ENCODE measurements at places on chromosomes 1 and 21.

- DNase-seq, result no peak
Observed at GRCh38 chr1:226826479-226827261, 43.7 kb upstream of the PSEN2 start.

DNA sequence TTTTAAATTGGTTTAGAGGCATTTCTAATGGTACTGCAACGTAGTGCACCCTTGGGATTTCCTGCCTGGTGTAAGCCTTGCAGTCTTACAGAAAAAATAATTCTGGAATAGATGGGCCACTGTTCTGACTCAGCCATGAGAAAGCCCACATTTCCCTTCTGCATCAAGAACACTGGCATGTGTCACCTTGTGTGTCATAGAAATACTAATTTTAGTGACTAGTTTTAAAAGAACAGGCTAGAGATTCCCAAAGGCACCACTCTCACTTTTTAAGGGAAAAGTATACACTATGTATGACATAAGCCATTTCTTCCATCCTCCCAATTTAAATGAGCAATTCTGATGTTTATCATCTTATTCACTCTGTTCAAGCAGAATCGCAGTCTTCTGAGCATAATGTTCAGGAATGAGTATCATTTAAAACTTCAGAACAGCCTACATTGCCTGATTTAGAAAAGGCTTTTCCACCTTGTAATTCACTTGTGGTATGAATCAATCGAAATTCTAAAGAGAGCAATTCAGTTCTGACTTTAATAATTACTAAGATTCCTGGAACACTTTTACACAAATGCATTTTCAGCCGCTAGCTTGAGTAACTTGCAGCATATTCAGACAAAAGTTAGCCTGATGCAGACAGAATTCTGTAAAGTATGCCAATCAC, 18.8 kb downstream of the RGS13 start:
- no peak for DNase-seq

DNA sequence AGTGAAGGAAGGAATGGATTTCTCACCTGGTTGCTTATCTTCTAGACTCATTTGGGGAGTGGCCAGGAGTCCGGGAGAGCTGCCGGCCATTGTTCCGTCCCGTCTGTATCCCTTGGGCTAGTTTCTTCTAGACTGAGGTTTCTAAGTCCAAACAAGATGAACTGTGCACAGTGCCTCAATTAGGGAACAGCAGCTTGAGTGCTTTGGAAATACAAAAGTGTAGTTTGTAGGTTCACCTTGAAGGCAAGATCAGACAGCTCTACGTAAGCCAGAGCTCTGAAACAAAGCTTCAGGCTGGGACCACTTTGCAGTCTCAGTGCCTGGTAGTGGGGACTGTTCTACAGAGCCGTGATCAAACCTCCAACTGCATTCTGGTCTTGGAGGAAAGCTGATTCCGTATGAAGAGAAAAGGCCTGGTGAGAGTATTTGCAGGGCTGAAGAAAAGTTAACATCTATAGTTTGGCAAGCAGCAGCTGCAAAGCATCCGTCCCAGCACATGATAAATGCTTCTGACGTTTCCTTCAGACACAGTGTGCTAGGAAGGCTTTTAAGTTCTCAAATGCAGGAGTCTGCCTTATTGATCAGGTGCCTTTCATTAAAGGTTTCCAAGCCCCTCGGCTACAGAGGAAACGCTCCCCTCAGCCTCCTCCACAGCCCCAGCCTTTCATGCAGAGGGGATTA, 432.8 kb downstream of the KIF26B start:
- no peak for DNase-seq

DNA sequence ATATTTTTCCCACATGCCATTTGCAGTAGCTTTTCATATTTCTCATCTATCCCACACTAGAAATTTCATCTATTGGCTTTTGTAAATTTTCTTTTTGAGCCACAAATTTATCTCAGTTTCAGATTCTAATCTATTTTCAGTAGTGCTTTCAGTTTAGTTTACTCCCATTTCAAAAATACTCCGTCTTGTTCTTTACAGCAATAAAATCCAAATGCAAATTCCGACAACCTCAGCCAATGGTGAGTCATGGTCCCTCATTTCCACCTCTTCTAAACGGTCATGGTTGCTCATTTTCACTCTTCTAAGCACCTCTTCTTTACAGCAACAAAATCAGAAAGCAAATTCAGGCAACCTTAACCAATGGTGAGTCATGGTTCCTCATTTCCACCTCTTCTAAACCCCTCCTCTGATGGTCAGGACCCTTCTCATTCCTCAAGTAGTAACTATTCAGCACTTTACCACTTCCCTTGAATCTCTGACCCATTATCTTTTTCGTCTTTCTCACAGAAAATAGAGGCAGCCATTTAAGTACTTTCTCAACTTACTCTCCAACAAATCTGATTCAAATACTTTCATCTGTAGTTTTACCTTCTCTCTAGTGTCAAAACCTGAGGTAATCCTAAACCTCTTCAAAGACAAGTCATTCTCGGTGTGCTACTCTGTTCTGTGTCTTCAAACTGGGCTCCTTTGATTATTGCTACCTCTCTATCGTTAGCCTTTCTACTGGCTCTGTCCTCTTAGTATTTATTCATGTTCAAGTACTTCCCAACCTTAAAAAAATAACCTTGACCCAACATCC, 34.4 kb downstream of the C21orf91 start:
- no peak for DNase-seq

DNA sequence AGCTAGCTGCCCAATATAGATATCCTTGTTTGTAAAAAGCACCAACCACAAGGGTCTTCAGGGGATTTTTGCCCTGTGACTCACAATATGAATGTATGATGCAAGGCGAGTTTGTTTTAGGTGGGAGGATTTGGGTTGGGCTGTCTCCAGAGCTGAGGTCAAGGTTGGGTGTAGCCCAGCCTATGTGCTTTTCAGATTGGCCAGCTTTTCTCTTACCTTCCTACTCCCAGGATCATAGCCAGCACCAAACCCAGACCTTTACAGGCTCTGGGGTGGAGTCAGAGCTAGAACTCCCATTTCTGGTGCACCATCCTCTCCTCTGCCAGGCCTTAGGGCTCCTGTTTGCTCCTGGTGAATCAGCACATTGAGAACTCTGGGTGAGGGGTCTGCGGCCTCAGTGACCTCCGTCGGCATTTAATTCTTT, 55.6 kb upstream of the GCLM start:
- DNase-seq, result no peak

DNA sequence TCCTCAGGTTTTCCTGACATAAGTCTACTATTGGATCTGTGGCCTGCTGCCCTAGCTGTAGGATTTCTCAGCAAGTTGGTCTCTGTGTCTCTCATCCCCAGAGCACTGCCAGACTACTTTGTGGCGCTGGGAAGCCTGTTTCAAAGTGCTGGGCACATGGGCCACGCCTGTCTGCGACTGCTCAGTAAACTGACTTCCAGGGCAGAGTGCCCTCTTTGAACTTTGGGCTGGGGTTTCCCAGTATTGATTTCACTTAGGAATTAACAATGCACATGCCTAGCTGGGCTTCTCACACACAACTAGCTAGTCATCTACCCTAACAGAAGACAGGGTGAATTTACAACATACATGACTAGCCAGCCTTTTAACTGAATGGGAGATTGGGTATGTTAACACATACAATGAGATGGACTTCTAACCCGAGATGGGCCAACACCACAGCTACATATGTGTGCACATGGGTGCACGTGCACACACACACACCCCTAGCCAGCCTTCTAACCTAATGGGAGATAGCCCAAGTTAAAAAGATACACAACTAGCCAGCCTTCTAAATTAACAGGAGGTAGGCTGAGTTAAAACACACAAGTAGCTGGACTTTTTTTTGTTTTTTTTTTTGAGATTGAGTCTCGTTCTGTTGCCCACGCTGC, 6.9 kb upstream of the TRIM17 start:
- DNase-seq, result no peak

GRCh38 chr1:9719978-9720722, 68.6 kb downstream of the PIK3CD start:
- no peak for DNase-seq

Data from COR-L47 (cell line).